ENCODE measurements at places on chromosomes 4 and X.

GRCh38 chrX:30971774-30972603 lies 82.9 kb upstream of the TAB3 start:
- no peak for DNase-seq

DNA sequence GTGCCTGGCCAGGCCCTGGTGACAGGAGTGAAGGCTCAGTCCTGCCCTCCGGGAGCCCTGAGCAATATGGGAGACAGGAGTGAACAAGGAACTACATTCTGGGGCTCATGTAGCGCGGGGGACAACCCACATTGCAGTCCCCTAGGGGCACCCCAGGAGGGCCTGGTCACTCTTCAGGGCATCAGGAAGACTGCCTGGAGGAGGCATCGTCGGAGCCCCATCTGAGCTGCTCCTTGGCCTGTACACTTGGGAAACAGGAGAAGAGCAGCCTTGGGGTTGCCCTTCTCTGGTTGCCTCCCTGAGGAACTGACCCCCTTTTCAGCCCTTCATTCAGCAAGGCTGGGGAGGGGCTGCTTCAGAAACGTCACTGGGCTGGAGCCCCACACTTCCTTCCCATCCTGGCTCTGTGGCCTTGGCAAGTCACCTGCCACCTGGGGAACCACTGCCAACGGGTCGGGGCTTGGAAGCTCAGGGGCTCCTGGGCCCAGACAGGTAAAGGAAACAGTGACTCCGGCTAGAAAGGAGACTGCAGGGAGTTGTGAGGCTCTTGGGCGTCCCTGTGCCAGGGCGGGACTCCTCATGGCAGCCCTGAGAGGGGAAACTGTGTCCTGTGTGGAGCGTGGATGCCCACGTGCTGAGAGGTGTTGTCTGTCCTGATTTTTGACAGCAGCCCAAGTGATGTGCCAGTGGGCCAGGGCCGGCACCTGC lies 10.1 kb downstream of the WFS1 start:
- no peak for DNase-seq

DNA sequence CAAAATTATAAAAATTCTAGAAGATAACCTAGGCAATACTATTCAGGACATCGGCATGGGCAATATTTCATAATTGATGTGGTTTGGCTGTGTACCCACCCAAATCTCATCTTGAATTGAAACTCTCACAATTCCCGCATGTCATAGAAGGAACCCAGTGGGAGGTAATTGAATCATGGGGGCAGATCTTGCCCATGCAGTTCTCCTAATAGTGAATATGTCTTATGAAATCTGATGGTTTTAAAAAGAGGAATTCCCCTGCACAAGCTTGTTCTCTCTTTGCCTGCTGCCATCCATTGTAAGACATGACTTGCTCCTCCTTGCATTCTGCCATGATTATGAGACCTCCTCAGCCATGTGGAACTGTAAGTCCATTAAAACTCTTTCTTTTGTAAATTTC lies 77.7 kb downstream of the DDX60 start:
- no peak for DNase-seq

GRCh38 chrX:154809939-154810665 lies 4.8 kb upstream of the MPP1 start:
- no peak for DNase-seq

DNA sequence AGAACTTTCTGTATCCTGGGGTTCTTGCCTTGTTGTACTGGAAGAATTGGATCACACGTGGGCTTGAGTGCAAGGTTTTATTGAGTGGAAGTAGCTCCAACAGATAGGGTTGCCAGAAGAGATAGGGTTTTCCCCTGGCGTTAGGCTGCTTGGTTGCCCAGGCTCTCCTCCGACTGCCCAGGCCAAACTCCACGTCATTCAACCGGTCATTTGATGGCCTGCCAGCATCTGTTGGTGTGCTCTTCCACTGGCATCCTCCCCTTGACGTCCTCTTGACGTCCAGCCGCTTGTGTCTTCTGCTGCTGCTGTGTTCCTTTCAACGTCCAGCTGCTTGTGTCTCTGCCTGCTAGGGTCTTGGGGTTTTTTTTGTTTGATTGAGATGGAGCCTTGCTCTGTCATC lies 340.3 kb upstream of the ZCCHC13 start:
- no peak for DNase-seq

DNA sequence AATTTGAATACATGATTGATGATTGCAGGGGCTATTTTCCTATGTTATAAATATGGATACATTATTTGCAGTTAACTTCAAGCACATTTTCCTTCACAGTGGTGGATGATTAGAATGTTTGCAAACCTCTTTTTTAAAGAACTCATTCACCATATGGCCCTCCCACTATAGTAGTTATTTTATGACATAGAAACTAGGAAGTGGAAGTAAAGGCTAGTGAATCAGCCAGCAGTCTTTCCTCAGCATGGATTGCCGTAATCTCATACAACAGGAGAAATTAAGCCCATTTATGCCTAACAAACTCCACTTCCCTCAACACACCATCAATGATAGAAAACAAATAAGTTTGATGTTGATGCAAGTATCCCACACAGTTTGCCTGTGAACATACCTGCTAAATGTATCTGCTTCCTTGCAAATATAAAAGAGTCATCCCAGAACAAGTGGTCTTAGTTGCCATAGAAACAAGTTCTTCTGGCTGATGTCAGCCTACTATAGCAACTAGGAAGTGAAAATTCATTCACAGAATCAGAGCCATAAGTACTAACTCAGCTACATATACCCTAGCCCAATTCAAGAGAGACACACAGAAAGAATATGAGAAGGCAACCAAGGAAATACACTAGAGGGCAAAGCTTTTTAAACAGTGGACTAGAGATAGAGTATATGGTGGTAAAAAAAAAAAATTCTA lies 100.9 kb upstream of the RADX start:
- DNase-seq = no peak

- no peak for DNase-seq
These were observed 229.9 kb upstream of the AFF2 start for GRCh38 chrX:148270499-148270898.

DNA sequence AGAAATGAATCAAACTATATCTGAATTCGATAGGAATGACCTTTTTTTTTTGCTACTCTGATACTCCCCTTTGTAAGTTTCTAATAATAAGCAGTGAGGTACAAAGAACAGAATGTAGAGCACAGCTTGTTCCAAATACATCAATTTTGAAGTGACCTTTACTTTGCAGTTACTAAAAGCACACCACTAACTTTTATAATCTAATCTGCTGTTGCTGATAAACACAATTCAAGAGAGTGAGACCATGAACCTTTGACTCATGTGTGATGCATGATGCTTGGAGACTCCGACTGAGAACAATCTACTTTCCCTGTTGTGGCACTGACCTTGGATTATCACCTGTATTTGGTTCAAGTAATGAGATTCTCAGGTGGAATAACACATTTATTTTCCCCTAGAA lies 91.6 kb upstream of the GNPDA2 start:
- no peak for DNase-seq

GRCh38 chrX:153633607-153634180 lies 13.3 kb upstream of the DUSP9 start:
- DNase-seq = no peak

GRCh38 chr4:123390846-123391456 lies 5.6 kb upstream of the SPRY1 start:
- no peak for DNase-seq

GRCh38 chrX:136431625-136432024 lies 56.1 kb upstream of the BRS3 start:
- no peak for DNase-seq

DNA sequence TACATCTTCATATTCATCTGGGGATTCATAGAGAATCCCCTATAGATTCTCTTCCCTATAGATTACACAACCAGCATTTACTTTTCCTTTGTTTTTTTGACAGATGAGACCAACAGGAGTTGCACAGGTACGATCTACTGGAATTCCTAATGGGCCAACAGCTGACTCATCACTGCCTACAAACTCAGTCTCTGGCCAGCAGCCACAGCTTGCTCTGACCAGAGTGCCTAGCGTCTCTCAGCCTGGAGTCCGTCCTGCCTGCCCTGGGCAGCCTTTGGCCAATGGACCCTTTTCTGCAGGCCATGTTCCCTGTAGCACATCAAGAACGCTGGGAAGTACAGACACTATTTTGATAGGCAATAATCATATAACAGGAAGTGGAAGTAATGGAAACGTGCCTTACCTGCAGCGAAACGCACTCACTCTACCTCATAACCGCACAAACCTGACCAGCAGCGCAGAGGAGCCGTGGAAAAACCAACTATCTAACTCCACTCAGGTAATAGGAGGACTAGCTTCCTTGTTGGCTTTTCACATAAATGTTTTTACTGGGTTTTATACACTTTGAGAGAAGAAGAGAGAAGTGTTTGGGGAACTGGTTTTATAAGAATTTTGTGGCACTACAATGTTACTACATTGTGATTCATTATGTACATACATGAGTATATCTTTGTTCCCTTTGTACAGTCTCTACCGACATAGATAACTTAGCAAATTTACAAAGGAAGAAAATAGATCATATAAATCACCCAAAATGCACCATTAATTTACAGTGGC lies 137.2 kb downstream of the DIPK2B start:
- no peak for DNase-seq

DNA sequence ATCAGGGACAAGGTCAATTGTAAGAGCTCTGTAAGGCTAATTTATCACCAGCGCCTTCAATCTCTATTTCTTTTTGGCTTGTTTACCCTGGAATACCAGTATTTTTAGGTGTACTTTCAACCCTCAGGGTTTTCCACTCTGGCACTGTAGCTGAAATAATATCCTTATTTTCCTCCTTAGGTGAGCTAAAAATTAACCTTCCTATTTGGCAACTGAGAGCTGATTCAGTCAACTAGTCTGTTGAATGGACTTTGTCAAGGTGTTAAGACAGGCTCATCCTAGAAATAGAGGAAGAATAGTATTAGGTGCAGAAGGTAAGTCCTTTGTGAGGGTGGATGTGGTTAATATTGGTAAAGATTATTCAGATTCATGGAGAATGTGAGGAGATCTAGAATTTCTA lies 101.3 kb upstream of the BANK1 start:
- DNase-seq = no peak

GRCh38 chrX:78964598-78964997 lies 19.4 kb downstream of the P2RY10 start:
- DNase-seq = no peak

GRCh38 chrX:1430451-1430850 lies 22.3 kb downstream of the ASMTL start:
- no peak for DNase-seq

- no peak for DNase-seq
These were observed 74.1 kb downstream of the AFAP1 start for GRCh38 chr4:7865533-7865932.

DNA sequence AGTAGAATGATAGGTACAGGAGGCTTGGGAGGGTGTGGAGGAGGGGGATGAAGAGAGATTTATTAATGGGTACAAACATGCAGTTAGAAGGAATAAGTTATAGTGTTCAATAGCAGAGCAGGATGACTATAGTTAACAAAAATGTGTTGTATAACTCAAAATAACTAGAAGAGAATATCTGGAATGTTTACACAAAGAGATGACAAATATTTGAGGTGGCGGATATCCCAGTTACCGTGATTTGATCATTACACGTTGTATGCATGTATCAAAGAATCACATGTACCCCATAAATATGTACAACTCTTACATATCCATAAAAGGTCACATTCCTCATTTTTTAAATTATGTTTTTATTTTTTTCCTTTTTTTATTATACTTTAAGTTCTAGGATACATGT lies 456.6 kb downstream of the MAGEB5 start:
- DNase-seq = no peak

GRCh38 chrX:34655501-34656455 lies 1.3 kb downstream of the TMEM47 start:
- no peak for DNase-seq

Data from effector memory CD4-positive, alpha-beta T cell (primary cell).